T-helper 2 cell treated with Interferon-gamma antibody and Interleukin-4, amounts not matched to agents 5 μg/mL and 100 μg/mL, for 36 hours (primary cell): ENCODE measurements at places on chromosomes 2 and 18.
A peak's percentile ranks its signal among the peaks of the same experiment; 100 is the strongest.

DNA sequence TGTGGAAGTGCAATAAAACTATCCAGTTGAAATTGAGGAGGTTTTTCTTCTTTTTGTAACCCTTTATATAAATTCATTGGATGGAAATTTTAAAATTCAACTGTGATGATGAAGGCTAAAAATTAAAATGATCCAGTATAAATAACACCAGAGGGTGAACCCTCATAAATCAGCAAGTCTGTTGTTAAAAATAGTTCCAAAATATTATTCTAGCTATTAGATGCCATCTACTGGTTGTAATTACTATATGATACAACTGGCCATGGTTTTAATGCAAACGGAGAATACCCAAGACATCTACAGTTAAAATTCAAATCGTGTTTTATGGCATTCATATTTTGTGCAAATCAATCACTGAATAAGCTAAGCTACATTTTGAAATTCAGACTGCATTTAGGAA lies 53.8 kb downstream of the TMEM200C start:
- DNase-seq: no peak

GRCh38 chr2:144151851-144152250 lies 368.1 kb downstream of the ZEB2 start:
- DNase-seq: no peak

DNA sequence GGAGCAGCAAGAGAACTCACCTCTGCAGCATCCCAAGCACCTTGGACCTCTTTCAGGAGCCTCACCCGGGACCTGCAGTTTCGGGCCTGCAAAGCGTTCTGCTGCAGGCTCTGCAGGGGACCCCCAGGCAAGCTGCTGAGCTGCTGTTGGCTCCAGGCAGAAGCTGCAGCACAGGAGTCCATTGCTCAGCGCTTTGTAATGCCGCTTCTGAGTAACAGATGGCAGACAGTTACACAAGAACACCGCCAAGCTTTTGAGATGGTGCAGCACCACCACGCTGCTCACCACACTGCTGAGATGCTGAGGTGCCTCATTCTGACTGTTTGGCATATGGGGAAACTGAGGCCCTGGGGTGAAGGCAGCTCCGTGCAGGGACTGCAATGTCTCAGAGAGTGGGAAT lies 1.9 kb upstream of the GALNT14 start:
- DNase-seq: no peak

- DNase-seq: no peak
These were observed 1037.7 kb upstream of the KLHL29 start for GRCh38 chr2:22347306-22347705.

DNA sequence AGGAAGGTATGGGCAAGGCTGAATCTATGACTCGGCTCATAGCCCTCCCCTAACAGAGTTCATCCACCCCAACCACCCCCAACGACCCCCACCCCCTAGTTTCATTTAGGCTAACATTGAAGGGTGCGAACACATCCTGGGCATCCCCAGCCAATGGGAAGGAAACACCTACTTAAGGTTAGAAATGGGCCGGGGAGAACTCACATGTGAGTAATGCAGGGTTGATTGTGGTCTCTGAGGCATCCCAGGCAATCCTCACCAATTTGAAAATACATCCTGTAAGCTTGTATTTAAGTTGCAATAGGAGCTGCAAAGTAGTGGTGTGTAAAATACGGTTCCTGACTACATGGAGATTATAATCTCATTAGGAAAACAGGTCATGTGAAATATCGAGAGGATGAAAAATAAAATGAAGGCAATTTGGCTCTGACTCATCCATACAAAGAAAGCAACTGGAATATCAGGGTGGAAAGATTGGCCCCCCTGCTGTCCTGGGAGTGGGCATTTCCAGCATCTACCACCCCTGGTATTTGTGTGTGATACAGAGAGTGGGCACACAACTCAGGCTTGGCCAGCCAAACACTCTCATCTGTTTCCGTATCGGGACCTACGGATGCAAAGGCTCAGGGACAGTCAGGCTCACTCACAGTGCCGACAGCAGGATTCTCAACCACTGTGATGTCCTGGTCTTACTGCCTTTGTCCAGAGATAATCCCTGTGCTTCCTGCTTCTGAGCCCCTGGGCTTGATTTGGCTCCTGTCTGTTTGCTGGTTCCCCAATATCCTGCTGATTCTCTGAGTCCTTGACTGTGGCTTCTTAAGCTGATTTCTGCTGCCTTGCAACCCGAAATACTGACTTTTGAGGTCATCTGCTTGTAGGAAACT lies 90.0 kb upstream of the NCKAP5 start:
- DNase-seq: no peak

GRCh38 chr2:88082781-88083180 lies 15.2 kb downstream of the SMYD1 start:
- no peak for DNase-seq

DNA sequence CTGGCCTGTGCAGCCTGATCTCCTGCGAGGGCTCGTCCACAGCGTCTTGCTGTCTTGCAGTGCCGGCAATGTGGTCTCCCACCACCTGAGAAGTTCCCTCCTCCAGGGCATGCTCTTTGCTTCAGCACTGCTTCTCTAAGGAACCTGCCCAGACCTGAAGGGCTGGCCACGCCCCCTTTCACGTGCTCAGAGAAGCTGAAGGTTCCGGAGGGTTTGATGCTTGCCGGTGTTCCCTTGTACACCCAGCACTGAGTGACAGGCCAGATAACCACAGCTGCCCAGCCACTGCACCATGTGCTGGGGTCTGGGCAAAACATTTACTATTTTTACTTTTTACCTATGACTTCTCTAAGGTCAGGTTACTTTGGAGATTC lies 1.7 kb upstream of the POLR2D start:
- DNase-seq: peak; percentile 19
